ENCODE measurements at places on chromosomes 2 and 18.

DNA sequence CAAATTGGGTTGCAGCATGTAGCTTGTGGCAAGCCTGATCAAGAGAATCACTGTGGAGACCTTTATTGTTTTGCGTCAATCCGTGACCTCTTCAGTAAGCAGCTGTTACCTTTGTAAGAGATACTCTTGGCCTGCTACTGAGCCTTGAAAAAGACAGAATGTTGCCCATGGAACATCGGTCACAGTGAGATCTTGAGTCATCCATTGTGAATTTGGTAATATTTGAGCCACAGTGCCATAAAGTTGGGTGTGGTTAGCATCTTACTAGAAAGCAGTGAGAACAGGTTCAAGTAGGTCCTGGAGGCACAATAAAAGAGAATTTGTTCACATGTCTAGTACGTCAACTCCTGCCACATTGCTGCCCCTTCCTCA is 12.7 kb upstream of the EFR3B start:
- DNase-seq: no peak

GRCh38 chr2:109408043-109408335 is 205.8 kb downstream of the SEPTIN10 start:
- DNase-seq: no peak

GRCh38 chr2:111896576-111896975 is 1.8 kb upstream of the MERTK start:
- no peak for DNase-seq

GRCh38 chr2:221596192-221596591 is 24.1 kb upstream of the EPHA4 start:
- DNase-seq: no peak

DNA sequence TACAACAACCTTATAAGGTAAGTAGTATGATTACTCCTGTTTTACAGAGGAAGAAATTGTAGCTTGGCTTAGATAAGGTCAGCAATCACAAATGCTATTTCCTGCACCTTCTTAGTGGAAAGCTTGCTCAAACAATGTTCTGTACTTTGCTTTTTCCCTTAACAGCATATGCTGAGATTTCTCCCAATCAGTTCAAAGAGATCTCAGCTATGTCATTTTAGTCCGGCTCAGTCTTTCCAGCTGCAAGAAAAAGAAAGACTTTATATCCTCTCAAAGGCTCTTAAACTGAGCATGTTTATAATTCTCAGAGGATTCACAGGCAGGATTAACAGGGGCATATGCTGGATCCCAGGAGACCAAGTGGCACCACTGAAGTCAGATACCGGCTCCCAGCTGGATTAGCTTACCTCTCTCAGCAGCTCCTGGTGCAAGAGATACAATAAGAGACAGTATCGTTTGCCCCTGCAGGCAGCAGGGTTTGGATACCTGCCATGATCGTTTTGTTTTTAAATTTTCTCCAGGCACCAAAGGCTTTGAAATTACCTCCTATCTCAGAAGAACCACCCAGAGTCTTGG is 29.5 kb downstream of the KIAA2012 start:
- no peak for DNase-seq

GRCh38 chr2:169116327-169116726 is 47.0 kb downstream of the DHRS9 start:
- DNase-seq: no peak

Measured in iPS-NIHi11 (cell line).